Endodermal cell (in vitro differentiated cells): ENCODE measurements at places on chromosomes 6 and 20. TPM values are rescaled to one million over a fixed set of nuclear protein-coding genes. Genes with fewer than 3 reads are reported as not detected.

GRCh38 chr20:49273696-49274277 lies 4.1 kb downstream of the ZNFX1 start:
- peaks cover 65% of the 10 kb centered on the region for H3K36me3 ChIP-seq
- no peaks in the 10 kb centered on the region for H3K4me1 ChIP-seq
- H3K27me3 ChIP-seq = no peaks in the 10 kb centered on the region
- no peak overlapping the region for H3K27ac ChIP-seq
- DNase-seq = no peak
- H3K4me3 ChIP-seq = no peak overlapping the region

DNA sequence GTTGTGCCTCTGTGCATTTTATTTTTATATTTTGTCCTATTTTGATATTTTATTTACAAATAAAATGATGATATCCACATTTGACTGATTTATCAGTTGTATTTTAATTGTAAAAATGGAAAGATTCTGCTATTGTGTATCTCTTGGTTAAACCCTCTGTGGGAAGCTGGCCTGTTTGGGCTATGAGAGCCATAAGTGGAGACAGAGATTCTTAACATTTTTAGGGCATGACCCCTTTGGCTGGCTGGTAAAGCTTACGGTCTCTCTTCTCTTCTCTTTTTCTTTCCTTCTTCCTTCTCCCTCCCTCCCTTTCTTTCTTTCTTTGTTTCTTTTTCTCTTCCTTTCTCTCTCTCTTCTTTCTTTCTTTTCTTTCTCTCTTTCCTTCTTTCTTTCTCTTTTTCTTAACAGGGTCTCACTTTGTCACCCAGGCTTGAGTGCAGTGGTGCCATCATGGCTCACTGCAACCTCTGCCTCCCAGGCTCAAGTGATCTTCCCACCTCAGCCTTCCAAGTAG lies 172.3 kb upstream of the CDYL start:
- H3K36me3 ChIP-seq = no peaks in the 10 kb centered on the region
- no peaks in the 10 kb centered on the region for H3K4me1 ChIP-seq
- DNase-seq = no peak
- H3K27me3 ChIP-seq = no peaks in the 10 kb centered on the region
- H3K4me3 ChIP-seq = no peak overlapping the region

DNA sequence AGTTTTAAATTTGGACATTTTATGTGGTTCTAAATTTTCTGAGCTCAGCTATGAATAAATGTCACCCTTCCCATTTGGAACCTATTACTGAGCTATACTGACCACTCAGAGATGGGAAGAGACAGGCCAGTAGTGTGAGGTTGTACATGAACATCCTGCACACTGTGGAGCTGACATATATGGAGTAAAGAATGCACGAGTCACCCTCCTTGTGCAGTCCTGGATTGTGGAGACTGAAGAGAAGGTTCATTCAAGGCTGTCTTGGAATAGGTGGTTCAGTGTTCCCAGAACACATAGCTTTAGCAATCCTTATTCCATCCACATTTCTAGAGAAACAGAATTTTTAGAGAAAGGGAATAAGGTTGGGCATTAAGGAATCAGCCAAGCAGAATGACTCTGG lies 50.3 kb upstream of the OGFRL1 start:
- no peak overlapping the region for H3K4me3 ChIP-seq
- H3K4me1 ChIP-seq = no peaks in the 10 kb centered on the region
- H3K27me3 ChIP-seq = no peaks in the 10 kb centered on the region

GRCh38 chr20:6525447-6526303 lies 241.8 kb upstream of the BMP2 start:
- no peak overlapping the region for H3K4me3 ChIP-seq
- no peak overlapping the region for H3K27ac ChIP-seq
- no peaks in the 10 kb centered on the region for H3K4me1 ChIP-seq
- no peaks in the 10 kb centered on the region for H3K36me3 ChIP-seq

- no peaks in the 10 kb centered on the region for H3K36me3 ChIP-seq
- no peak overlapping the region for H3K4me3 ChIP-seq
Measured at GRCh38 chr20:46694484-46694883, 5.2 kb upstream of the TP53RK start.

DNA sequence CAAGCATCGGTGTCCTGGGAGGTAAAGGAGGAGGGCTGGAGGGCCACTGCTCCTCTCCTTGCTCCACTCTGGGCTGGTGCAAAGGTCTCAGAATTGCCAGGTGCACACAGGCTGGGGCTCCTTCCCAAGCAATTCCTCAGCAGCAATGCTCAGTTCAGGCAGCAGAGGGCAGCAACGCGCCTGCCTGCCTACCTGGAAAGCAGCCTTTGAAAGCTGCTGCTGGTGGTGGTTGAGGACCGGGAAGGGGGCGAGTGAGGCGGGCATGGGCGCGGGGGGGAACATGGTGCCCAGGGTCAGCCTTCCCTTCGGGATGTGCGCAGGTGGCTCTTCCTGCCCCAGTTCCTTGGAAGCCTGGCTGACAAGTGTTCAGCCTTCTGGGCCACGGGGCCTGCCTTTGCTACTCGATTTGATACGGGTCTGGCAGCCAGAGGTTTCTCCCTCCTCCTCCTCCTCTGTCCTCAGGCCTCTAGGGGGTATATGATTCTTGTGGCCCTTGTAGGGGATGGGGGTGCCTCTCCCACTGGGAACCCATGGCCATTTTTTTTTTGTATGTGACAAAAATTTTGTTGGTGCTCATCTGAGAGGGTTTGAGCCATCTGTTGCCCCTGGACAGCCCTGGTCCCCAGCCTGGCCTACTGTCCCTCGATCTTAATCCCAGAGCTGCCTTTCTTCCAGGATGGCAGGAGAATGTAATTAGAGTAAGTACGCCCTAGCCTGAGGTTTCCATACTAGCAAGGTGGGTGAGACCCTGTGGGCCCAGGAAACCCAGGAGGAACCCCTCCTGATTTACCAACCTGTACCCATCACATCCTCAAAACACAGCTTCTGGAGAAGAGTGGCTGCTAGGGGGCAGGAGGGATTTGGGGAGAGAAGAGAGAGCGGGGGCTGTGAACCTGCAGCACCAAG lies 20.1 kb downstream of the MRPS18A start:
- no peaks in the 10 kb centered on the region for H3K27me3 ChIP-seq
- peaks cover 18% of the 10 kb centered on the region for H3K4me1 ChIP-seq
- peak; percentile 98 for DNase-seq
- H3K27ac ChIP-seq = peak overlapping the region; percentile 26
- no peak overlapping the region for H3K4me3 ChIP-seq
- peaks cover 16% of the 10 kb centered on the region for H3K36me3 ChIP-seq

RSPH4A gene
- total RNA-seq = 0.88 and 0.92 TPM in 2 replicates

GRCh38 chr6:85581572-85581971 lies 12.1 kb downstream of the SNX14 start:
- H3K4me3 ChIP-seq = peak overlapping the region; percentile 26
- no peaks in the 10 kb centered on the region for H3K36me3 ChIP-seq
- H3K27ac ChIP-seq = no peak overlapping the region
- no peak for DNase-seq
- H3K27me3 ChIP-seq = no peaks in the 10 kb centered on the region
- H3K4me1 ChIP-seq = peaks cover 3% of the 10 kb centered on the region
